ENCODE measurements at places on chromosomes 13 and 19.
A peak's percentile ranks its signal among the peaks of the same experiment; 100 is the strongest.

DNA sequence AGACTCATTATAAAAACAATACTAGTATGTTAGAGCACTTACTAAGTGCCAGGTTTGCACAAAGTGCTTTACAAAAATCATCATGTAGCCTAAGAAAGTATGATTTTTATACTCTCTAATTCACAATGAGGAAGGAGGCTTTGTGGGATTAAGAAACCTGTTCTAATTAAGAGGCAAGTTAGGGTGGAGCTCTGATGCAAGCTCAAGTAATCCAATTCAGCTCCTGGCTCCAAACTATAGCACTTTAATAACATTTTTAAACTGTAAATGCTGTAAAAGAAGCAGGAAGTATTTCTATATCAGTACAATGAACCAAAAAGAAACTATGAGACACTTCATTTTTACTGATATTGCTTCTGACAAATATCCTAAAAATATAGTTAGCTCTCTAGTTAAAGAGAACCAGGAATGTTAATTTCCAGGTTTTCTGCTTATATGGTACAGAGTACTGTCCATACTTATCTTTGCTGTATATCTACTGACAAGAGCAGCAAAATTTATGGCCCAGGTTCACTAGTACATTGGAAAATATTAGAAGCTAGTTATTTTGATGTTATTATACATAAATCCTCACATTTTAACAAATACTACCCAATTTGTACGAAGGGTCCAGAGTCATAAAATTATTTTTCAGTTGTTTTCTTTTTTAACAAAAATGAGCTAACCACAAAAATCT is 482.0 kb downstream of the DIAPH3 start:
- no peak for DNase-seq

DNA sequence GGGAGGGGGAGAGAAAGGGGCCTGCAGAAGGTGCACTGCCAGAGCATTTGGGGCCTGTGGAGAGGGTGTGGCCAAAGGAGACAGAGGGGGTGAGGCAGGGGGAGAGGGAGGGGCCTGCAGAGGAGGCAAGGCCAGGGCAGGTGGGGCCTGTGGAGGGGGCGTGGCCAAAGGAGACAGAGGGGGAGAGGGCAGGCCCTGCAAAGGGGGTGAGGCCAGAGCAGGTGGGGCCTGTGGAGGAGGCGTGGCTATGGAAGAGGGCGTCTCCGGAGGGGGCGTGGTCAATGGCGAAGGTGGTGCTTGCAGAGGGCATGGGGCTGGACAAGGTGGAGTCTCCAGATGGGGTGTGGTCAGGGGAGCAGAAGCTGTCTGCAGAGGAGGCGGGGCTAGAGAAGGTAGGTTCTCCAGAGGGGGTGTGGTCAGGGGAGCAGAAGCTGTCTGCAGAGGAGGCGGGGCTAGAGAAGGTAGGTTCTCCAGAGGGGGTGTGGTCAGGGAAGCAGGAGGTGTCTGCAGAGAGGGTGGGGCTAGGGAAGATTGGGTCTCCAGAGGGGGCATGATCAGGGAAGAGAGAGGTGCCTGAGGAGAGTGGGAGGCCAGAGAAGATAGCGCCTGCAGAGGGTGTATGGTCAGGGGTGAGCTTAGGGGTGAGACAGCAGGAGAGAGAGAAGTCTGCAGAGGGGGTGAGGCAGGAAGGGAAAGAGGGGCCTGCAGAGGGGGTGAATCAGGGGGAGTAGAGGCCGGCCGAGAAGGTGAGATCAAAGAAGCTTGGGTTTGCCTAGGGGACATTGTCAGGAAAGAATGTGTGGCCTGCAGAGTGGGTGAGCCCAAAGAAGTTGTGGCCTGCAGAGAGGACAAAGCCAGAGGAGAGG is 3.4 kb downstream of the PRR36 start:
- peak; percentile 5 for DNase-seq

- DNase-seq, result no peak
Measured at GRCh38 chr19:18298601-18299000, 17.2 kb upstream of the JUND start.

DNA sequence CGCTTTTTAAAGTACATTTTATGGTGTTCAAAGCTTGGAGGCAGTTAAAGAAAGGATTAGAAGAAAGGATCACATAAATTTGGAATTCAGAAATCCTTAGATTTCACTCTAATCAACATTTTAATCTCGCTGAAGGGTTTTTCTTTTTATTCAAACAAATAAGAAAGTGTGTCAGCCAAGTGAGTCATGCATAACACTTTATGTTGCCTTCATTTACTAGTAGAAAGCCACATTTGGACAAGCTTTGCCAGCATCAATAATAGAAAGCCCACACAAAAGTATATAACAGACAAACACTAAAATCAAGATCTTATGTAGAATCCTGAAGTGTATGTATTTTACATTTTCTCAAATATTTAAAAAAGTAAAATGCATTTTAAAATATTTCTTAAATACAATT is 154.9 kb upstream of the TRPC4 start:
- DNase-seq, result no peak

- DNase-seq, result no peak
Measured at GRCh38 chr19:7287722-7288121, 6.5 kb downstream of the INSR start.

DNA sequence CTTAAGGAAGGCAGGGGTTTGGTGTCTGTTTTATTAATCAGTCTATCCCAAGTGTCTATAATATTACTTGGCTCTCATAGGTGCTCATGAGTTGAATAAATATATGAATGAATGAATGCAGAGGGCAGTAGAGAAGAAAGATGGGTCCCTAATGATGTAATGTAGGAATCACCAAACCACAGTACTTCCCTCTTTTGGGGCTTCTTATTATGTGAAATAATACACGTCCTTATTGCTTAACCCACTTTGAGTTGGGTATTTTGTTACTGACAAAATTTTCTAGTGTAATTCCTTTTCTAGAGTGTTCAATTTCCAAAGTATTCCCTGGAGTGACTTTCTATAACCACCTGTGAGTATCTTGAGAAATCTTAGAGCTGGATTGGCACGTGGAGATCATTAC is 13.2 kb downstream of the KLK5 start:
- DNase-seq, result no peak

DNA sequence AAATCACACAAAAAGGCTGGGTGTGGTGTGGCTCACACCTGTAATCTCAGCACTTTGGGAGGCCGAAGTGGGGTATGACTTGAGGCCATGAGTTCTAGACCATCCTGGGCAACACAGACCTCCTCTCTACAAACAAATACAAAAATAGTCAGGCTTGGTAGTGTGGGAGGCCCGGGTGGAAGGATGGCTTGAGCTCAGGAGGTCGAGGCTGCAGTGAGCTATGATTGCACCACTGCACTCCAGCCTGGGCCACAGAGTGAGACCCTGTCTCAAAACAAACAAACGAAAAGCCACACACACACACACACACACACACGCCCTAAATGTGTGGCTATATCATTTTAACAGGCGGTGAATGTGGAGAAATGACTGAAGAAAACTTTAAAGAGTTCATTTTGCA is 904 bp upstream of the ZNF557 start:
- no peak for DNase-seq

DNA sequence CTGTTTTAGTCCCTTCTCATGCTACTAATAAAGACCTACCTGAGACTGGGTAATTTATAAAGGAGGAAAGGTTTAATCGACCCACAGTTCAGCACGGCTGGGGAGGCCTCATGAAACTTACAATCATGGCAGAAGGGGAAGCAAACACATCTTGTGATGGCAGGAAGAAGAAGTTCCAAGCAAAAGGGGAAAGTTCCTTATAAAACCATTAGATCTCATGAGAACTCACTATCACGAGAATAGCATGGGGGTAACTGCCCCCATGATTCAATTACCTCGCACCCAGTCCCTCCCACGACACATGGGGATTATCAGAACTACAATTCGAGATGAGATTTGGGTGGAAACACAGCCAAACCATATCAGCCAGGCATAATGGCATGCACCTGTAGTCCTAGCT is 13.0 kb upstream of the STRN4 start:
- DNase-seq, result no peak

GRCh38 chr13:48535766-48536165 is 2.9 kb upstream of the RCBTB2 start:
- DNase-seq, result no peak

DNA sequence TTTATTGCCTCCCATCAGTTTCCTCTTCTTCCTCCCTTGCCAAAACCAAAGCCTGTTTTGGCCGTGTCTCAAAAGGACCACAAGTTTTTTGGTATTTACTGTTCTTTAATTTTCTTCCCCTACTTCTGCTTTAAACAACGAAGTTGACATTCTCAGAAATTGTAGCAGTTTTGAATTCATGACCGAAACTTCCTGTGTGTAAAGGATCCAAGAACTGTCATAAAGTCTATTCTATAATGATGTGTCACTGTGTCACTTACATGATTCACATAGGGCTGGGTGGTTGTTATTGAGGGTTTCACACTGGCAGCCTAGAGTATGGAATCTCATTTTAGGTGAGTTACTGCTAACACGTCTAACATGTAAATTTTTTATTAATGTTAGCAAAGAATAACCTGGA is 741.0 kb upstream of the KLHL1 start:
- DNase-seq, result no peak

DNA sequence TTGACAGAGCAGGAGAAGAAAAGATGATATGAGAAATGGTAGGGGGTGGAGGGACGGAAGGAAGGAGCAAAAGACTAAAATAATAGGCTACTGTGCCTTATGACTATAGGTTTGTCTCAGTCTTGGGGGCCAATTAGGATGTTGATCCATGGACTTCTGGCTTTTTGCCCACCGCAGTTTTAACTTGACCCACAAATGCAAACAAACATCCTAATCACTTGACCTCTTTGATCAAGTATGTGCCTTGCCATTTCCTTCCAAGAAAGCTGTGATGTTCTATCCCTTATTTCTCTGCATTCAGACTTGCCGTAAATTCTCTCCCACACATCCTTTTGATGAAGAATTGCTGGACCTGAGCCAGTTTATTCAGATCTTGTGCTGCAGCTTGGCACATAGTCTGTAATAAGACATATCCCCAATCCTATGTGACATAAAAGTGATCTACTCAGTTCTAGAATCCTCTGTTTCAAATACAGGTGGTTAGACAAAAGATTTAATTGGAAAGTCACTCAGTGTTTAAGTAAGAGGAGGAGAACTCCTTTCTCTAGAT is 62.8 kb downstream of the TPT1 start:
- no peak for DNase-seq

DNA sequence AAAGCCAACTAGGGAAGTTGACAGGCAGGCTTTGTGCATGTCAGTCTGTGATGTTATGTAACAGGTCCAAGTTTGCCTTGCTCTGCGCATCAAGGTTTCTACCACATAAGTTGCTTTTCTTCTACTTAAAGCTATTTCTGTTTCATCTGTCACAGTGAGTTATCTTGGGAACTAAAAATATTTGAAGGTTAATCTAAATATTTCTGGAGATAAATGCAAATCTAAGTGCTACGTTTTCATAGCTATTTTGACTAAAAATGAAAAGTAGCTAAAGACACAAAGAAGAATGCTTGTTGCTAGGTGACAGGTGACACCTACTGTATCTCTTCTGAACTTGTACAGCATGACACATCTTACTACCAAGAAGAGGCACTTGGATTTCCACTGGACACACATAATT is 135.6 kb downstream of the KLF12 start:
- DNase-seq, result peak; percentile 44

DNA sequence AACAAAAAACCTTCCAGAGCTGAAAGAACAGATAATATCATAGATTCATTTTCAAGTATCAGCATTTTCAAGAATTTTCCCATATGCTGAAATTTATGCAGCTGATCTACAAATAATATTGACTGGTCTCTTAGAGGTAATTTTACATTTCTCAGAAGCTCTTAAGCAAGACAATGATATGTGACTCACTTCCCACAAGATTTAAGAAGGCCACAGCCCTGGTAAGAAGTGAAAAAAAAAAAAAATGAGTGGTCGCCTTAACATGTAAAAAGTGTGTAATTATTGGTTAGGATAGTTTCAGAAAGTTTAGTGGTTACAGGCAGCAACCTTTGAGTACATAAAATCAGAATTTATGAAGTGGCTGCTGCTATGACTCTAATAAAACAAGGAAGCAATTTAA is 54.5 kb downstream of the NUFIP1 start:
- no peak for DNase-seq
